GM12864 (cell line): ENCODE measurements at places on chromosomes 16 and 17.

- DNase-seq = no peak
These were observed 26.5 kb downstream of the KAT7 start for GRCh38 chr17:49814781-49815529.

GRCh38 chr16:78549366-78549765 is 449.9 kb downstream of the WWOX start:
- DNase-seq = no peak

- no peak for DNase-seq
These were observed 8.8 kb upstream of the APRT start for GRCh38 chr16:88820385-88821025.

DNA sequence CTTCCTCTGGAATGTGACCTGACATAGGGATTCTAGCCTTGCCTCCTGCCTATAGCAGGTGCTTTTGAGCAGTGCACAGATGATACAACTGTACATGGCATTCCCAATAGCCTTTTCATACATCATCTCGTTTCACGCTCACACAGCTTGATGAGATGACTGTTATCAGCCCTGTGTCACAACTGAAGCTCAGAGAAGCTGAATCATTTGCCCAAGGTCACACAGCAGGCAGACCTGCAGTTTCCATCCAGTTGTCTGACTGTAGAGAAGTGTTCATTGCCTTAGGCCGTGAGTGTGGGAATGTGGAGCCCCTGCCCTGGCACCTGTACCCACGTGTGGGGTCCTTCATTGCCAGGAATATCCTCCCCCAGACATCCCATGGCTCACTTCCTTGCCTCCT is 20.1 kb downstream of the WFDC1 start:
- DNase-seq = no peak

- DNase-seq = peak; percentile 82
These were observed 32.6 kb downstream of the PLXDC1 start for GRCh38 chr17:39118674-39119419.

DNA sequence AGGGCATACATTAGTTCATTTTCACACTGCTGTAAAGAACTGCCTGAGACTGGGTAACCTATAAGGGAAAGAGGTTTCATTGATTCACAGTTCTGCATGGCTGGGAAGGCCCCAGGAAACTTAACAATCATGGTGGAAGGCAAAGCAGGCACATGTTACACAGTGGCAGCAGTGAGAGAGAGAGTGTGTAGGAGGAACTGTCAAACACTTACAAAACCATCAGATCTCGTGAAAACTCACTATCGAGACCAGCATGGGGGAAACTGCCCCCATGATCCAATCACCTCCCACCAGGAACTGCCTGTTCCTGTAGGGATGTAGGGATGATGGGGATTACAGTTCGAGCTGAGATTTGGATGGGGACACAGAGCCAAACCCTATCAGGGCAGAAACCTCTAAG is 17.2 kb downstream of the NUBP1 start:
- no peak for DNase-seq

DNA sequence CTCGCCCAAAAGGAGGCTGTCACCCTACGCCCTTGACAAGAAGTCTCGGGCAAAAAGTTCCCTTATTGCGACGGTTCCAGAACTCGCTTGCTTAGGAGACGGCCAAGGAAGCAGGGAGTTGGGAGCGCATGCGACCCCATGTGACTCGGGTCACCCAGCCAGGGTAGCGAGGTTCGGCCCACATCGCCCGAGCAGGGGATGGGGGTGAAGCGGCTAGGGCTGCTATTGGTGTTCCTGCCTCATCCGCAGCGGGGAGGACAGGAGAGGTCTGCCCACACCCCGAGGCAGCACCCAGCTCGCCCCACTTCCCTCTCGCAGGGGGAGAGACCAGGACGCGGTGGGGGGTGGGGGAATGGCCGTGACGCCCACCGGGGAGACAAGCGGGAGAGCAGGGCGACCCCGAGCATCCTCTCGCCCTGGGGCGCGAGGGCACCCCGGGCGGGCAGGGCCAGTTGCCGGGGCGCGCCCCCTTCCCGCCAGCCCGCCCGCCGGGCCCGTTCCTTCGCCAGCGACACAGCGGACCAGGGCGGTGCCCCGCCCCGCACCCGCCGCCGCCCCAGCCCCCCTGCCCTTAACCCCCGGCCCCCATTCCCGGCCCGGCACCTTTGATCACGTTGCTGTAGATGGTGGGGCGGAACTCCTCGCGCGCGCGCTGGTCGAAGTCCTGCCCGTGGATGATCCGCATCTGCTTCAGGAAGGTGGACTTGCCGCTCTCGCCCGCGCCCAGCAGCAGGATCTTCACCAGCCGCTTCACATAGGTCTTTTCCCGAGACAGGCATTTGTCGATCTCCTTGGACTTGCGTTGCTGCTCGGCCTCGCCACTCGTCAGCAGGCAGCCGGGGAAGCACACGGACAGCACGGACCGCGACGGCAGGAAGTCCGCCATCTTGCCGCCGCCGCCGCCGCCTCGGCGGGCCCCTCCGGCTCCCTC is 567 bp downstream of the GNA13 start:
- DNase-seq = no peak

DNA sequence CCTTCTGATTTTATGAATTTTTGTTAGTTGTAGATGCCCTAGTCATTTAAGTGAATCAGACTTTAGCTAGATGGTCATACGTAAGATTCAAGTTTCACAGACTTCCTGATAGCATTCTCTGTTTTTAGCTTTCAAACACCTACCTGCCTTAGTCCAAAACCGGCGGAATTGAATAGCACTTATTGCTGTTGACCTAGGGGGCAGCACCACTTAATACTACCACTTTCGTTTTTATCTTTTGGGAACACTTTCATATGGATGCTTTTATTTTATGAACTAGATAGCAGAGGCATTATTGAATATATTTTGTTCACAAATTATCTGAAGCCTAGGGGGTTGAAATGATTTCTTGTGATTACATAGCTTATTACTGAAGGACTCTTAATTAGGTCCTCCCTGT is 31.5 kb downstream of the TADA2A start:
- no peak for DNase-seq

DNA sequence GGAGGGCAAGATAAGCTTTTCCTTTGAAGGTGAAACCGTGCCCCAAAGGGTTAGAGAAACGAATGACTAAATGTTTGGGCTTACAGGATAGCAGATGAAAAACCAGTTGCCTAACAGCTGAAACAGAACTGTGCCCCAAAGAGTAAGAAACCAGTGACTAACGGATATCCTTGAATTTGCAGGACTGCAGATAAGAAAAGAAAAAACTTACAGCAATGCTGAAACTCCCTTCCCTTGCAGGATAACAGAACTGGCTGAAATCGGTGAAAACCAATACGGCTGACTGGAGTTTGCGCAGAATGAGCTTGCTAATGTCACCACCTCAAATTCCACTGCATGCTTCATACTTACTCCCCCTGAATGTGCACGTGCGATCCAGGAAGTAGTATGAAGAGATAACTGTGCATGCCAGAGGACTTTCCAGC is 175.2 kb upstream of the NLRP1 start:
- DNase-seq = no peak

DNA sequence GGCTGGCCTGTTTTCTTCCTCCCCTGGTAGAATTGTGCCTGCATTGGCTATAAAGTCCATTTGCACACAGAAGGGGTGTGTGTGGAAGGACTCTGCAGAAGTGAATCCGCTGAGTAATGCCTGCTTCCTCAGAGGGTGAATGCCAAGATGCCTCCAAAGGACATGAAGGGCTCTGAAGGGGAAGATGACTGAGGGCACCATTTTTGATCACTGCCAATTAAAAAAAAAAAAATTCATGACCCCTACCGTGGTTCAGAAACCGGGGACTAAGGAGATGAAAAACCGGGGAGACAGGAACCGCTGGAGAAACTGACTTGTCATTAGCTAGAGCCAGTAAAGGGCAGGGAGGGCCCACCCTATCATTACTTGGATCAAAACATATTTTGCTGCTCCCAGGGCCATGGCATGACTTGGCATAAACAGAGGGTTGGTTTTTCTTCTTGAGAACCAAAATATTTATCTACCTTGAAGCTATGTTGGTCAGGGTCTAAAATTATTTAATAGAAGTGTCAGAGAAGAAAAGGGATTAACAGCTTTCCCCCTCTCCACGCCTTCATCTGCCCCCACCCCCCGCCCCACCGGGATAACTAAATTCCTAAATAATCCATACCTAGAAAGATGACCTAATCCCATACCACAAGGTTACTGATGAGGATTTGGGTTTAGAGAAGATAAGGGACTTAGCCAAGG is 3.6 kb upstream of the USP7 start:
- no peak for DNase-seq

- no peak for DNase-seq
These were observed 70.0 kb downstream of the ADCY9 start for GRCh38 chr16:4046221-4046620.

DNA sequence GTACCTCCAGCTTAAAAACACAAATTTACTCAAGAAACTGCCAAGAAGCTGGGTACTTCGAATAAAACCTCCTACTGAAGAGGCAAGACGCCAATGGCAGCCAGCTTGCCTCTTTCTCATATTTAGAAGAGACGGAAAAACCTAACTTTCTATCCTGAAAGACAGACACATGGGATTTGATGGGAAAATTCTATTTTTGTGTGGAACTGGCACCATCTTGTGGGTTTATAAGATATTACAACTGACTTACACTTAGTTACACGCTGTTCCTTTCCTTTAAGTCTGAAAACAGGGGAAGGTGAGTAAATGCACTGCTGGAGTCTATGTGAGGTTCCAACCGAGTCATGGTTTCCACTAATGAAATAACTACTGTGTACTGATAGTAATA is 10.3 kb downstream of the ZNF18 start:
- no peak for DNase-seq

DNA sequence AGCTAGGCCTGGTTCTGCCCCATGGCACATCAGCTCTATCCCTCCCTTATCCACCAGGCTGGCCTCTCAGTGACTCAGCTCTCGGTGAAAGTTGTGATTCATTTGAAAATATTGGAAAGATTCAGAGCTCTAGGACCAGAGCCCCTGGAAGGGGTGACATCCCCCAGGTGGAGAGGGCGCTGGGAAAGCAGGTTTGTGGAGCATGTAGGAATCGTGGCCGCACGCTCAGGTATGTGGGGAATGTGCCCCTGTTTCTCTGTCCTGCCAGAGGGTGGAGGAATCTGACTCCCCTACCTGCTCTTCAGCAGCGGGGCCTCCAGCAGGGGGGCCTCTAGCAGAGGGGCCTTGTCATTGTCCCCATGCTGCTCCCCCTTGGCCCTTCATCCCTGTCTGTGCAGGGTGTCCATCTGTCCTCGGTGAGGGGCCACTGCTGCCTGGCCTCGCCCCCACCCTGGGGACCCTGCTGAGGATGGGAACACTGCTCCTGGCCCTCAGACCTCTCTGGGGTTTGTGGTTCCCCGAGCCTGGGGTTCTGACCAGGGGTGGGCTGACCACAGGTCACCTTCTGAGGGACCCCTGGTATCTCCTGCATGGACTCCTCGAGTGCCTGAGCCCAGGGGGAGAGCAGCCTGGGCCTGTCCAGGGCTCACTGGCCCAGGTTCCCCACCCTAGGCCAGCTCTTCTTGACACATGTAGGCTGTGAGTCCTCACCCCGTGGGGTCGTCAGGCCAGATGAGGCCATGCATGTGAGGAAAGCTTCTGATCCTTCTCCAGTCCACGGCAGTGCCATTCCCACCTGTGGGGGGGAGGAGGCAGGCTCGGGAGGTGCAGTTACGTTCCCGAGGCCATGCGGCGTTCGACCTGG is 47.5 kb downstream of the NT5M start:
- no peak for DNase-seq

DNA sequence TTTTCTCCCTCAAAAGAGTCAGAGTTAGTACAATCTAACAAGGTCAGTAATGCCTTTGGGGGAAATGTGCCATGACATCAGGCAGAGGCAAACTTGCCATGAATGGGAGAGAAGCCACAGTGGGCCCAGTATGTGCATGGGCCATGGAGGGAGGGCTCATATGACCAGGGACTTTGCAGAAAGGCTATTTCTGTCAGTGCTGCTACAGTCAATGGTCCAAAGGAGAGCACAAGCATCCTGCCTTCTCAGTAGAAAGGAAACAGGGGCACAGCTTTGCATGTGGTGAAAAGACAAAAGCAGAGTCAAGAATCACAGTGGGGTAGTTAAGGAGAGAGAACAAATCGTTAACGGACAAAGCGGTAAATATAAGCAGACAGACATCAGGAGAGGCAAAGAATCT is 11.2 kb upstream of the CORO6 start:
- no peak for DNase-seq
